Hepatic stellate cell (primary cell): ENCODE measurements at places on chromosomes 16 and 17.

DNA sequence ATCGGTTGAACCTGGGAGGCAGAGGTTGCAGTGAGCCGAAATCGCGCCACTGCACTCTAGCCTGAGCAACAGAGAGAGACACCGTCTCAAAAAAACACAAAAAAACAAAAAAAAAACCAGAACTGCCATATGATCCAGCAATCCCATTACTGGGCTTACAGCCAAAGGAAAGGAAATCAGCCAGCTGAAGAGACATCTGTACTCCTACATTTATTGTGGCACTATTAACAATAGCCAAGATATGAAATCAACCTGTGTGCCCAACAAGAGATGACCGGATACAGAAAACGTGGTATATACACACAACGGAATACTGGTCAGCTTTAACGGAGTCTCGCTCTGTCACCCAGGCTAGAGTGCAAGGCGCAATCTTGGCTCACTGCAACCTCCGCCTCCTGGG, 14.6 kb downstream of the FANCA start:
- no peak for DNase-seq

GRCh38 chr16:82701442-82701955, 74.7 kb downstream of the CDH13 start:
- no peak for DNase-seq

- DNase-seq: no peak
These were observed 573 bp upstream of the GNAO1 start for GRCh38 chr16:56190677-56191155.

DNA sequence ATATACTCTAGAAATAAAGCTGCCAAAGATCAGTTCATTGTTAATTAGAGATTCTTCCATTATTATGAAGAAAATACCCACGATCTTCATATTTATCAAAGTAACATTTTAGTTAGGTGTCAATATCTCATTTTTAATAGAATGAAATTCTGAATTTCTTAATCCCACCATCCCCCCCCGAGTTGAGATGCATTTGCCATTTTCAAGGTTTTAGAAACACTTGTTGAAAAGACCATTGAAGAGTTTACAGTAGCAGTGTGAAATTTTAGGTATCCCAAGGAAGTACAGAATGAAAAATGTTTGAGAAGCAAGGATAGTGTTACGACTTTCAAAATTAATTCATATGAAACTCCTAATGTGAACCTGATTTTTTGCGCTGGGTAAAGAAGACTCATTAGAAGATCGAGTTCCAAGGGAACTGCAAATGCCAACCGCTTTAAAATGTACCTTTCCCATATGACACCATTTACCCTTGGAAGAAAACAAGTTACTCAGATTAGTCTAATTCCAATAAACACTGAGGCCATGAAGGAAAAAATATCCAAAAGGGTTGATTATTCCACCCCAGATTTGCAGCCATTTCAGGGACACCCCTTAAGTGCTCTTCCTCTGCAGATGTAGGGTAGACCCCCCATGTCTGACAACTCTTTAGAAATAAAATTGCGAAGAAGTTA, 731 bp downstream of the IKZF3 start:
- no peak for DNase-seq

DNA sequence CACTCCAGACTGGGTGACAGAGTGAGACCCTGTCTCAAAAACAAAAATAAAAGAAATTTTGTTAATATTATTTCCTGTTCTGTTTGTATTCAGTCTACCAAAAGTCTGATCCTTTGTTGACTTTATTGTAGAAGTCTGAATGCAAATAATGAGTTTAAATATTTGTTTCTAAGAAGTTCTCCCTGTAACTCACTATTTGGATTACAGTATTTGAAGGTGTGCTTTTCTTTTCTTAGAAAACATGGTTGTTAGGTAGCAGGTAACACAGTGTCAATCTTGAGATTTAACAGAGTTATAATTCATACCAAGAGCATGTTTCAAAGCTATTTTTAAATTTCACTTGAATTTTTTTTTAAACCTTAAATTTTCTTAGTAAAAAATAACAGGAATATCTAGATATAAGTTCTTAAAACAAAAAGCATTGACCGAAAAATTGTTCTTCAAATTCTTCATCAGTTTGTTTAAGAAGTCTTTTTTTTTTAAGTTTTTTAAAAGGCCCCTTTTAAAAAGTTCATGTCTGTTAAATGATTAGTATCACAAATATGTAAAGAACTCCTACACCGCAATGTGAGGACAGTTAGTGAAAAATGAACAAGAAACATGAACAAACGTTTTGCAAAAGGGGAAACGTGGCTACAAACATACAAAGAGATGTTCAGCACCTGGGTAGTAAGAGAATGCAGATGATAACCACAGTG, 35.0 kb downstream of the GAN start:
- no peak for DNase-seq

DNA sequence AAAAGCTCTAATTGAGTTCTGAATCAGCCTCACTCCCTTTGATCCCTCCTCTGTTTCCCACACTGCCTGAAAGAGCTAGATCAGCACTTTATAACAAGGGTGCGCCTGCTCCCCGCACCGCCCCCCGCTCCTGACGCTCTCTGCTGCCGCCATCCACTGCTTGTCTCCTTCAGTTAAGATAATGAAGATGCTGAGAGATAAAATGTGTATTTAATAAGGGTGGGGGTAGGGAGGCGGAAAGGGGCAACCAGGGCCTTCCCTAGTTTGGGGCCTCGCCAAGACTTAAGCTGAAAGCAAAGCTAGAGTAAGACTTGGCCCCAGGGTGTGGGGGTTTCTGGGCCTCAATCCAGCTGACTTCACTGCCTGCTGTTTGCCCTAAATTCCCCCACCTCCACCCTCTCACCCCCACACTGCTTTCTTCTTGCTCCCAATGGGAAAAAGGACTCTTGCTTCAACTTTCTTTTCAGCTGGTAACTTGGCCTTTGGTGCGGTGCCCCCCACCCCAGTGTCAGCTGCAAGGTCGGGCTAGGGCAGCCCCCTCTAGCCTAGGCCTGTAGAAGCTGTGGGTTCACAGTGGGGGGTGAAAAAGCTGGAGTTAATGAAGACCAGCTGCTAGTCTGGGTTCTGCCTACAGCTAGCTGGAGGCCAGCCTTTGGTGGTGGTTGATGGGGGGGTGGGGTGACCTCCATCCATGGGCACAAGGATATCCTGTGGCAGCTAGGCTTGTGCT, 1.8 kb upstream of the RARA start:
- DNase-seq: no peak

DNA sequence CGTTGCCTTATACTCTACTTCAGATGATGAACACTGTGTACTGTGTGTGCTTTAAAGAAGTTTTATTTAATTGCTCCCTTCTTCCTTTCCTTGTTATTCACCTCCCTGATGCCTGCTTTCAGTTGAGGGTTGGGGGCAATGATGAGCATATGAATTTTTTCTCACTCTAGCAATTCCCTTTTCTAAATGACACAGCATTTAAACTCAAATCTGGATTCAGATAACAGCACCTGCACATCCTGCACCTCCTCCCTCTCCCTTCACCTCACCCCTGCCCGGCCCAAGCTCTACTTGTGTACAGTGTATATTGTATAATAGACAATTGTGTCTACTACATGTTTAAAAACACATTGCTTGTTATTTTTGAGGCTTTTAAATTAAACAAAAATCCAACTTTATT, 13.0 kb upstream of the PNPO start:
- no peak for DNase-seq

DNA sequence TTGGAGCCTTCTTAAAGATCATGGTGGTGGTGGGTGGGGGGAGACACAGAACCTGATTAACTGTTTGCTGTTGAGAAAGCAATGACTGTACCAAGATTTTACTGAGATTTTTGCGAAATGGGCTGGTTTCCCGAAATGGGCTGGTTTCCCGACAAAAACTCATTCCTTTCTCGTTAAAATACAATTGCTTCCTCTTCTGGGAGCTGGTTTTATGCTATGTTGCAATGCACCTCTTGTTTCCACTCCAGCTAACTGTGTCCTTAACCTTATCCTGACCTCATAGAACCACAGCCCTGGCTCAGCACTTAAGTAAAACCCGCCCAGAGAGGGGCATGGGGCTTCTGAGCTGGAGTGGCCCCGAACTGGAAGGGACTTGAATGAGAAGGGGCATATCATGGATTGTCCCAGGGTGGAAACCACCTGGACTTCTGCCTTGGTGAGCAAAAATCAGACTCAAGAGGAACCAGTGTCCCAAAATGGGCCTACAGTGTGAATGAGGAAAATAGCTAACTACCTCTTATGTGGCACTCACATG, 20.9 kb downstream of the FAM20A start:
- DNase-seq: no peak

GRCh38 chr17:9668517-9668916, 23.2 kb downstream of the USP43 start:
- DNase-seq: no peak

- peak; percentile 41 for DNase-seq
These were observed 11.5 kb downstream of the FLII start for GRCh38 chr17:18246880-18247612.

DNA sequence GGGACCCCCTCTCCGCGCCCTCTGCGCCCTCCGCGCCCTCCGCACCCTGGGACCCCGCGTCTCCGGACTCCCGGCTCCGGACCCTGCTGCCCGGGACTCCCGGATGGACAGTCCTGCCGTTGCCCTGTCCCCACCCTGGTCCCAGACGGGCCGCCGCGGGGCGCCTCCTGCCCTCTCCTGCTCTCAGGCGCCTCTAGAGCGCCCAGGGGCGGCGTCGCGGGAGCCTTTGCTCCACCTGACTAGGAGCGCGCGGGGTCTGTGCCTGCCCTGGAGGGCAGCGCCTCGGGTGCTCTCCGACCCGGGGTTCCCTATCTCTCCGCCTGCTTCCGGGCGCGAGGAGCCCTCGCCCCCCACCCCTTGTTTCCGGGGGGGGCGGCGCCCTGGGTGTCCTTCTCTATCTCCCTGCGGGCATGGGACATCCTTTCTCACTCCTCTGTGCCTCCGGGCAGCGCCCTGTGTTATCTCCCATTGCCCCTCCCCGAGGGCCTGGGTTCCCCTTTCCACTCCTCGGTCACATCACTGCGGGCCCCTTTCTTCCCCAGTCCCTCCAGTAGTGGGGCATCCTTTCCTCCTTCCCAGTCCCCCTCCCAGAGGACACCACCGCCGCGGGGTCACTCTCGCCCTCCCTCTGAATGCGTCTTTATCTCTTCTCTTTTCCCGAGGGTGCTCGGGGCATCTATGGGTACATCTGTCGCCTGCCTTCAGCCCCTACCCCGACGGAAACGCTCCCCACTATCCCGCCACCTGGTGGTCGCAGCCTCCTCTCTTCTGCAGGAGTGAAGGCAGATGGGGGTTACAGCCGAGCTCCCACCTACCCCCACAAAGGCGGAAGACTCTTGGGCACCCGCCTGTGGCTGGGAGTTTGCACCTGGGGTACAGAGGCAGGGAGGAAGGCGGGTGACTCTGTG, 875 bp downstream of the PRKCB start:
- DNase-seq: no peak

GRCh38 chr17:14301279-14302090, 604 bp downstream of the HS3ST3B1 start:
- DNase-seq: no peak

DNA sequence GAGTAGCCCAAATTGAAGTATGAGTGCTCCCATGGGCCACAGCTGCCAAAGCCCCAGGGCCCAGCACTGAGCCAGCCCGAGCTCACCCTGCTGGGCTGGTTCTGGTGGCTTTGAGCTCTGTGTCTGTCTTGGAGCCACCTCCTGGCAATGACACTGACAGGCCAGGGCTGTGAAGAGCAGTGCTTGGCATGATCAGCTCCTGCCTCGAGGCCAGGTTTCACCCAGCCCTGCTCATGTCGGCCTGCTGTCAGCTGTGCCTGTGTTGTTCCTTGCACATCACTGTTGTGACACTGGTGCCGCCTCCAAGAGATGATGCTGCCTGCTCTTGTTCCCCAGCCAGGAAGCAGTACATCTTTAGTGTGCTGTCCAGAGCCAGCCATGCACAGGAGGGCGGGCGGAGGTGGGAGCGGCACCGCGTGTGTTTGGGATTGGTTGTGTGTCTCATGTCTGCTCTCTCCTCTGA, 26.0 kb downstream of the PLD6 start:
- no peak for DNase-seq

GRCh38 chr17:32803544-32803943, 73.4 kb downstream of the MYO1D start:
- no peak for DNase-seq

DNA sequence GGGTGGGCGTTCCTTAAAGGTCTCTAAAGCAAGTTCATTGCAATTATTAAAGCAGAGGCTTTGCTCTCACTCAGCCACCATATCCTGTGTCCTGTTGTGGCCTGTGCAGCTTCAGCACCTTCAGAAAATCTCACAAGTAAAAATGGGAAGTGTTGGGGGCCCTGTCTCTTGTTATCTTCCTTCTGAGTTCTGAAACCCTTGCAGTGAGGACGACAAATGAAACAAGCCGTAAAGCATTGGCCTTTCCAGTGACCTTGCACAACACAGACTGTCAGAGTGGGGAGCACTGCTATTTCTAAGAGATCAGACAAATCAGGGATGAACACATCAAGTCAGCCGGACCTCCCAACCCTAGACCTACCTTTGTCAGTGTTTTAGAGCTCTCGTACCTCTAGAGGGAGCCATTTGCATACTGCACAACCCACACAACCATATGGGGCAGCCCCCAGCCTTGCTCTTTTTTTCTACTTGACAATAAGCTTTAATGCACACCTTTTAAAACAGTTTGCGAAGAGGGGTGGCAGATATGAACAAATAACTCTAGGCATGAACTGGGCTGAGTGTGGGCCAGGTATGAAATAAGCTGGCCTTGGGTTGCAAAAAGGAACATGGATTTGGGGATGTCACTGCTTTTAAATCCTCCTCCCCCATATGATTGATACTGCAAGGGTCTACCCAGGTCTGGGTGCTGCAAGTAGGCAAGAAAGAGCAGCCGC, 89.8 kb downstream of the KATNIP start:
- DNase-seq: peak; percentile 72

GRCh38 chr16:66441586-66442375, 14.7 kb downstream of the BEAN1 start:
- peak; percentile 38 for DNase-seq
